A549 treated with CpdA at 1 μM for 4 hours (cell line): ENCODE measurements at places on chromosomes 3 and 15. TPM values are rescaled to one million over a fixed set of nuclear protein-coding genes. Genes with fewer than 3 reads are reported as not detected.

Gene RNU5B-1
- total RNA-seq: not detected in 5 replicates

Gene CPNE4
- total RNA-seq: 4.1 to 6.4 TPM (median 5.0 TPM) in 5 replicates

Gene COL6A5
- not detected in 5 replicates for total RNA-seq

Gene LRRFIP2
- total RNA-seq: 49.8 to 61.0 TPM (median 54.8 TPM) in 5 replicates

Gene RLBP1
- total RNA-seq: not detected in 5 replicates

Gene GOLGA8O
- total RNA-seq: 0.21 to 0.50 TPM (median 0.29 TPM) in 5 replicates
